ENCODE measurements at places on chromosomes 6 and 20. TPM values are rescaled to one million over a fixed set of nuclear protein-coding genes. Genes with fewer than 3 reads are reported as not detected.

GRCh38 chr20:60446267-60447111 lies 488.3 kb downstream of the CDH26 start:
- DNase-seq: no peak

DNA sequence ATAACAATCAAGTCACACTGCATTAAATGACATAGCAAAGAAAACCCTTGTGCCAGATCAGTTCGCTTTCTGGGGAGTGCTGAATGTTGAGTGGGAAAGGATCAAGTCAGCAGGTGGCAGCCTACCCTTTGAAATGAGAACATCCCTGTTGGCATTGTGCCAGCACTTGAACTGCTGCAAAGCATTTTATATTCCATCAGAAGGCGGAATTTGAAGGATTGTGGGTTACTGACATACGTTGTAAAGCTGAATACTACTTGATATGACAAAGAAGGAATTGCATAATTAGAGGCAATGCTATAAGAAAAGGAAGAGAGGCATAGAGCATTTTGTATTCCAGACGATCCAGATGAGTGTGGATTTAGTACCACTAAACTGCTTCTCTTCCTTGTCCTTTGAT lies 26.5 kb downstream of the BCKDHB start:
- peak; percentile 45 for DNase-seq

DNA sequence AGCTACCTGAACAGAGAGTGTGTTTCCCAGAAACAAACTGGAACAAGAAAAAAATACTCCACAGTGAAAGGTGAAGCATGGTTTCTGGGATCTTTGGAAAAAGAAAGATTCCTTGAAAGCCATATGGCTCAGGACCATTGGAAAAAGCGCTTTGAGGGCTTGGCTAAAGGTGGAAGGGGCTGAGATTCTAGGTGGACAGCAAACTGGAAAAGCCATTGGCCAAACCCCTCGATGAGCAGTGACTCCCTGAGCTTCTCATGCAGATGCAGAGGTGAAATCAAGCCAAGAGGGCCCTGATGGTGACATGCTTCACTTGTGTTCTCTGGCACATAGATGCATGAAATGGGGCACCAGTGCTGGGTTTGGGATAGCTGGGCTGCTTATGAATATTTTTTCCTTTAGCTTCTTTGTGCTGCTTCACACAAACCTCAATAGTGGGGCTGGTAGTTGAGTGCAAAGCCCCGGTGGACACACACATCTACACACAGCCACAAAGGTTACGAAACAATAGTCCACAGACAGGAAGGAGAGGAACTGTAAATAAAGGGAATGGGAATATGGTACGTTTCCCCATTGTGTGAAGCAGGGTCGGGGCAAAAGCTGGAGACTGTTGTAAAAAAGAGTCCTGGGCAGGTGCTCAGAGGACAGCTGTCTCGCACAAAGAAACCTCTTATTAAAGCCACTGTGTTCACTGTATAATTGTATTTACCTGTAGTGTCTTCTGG lies 117.8 kb downstream of the FOXA2 start:
- no peak for DNase-seq

GRCh38 chr20:17938871-17939619 lies 29.5 kb downstream of the SNX5 start:
- DNase-seq: peak; percentile 66

- DNase-seq: peak; percentile 13
Observed at GRCh38 chr6:143734641-143735063, 56.9 kb downstream of the PHACTR2 start.

GRCh38 chr20:31788578-31788977 lies 30.6 kb upstream of the MYLK2 start:
- DNase-seq: peak; percentile 42

DNA sequence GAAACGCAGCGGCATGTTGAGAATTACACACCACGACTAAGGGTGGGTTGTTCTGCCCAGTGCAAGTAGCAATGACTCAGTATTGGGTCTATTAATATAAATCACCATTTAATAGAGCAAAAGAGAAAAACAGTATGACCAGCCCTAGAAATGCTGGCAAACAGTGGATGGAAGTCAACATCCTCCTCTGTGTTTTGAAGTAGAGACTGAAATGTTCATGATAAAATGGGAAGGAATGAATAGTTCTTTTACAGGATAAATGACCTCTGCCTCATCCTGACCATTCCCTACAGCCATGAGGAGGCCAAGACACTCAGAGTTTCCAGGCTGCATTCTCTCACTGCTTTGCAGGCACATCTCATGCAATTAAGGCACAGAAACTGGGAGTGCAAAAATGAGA lies 111.8 kb downstream of the PSMB1 start:
- DNase-seq: peak; percentile 34

GRCh38 chr20:49479785-49480184 lies 2.7 kb downstream of the KCNB1 start:
- DNase-seq: no peak

- no peak for DNase-seq
Observed at GRCh38 chr6:54907355-54907754, 60.8 kb downstream of the FAM83B start.

- no peak for DNase-seq
Observed at GRCh38 chr6:40762981-40763380, 175.8 kb upstream of the LRFN2 start.

- no peak for DNase-seq
Observed at GRCh38 chr6:32608362-32608761, 18.7 kb upstream of the HLA-DRB1 start.

- no peak for DNase-seq
Observed at GRCh38 chr20:62398120-62398821, 8.8 kb downstream of the CABLES2 start.

DNA sequence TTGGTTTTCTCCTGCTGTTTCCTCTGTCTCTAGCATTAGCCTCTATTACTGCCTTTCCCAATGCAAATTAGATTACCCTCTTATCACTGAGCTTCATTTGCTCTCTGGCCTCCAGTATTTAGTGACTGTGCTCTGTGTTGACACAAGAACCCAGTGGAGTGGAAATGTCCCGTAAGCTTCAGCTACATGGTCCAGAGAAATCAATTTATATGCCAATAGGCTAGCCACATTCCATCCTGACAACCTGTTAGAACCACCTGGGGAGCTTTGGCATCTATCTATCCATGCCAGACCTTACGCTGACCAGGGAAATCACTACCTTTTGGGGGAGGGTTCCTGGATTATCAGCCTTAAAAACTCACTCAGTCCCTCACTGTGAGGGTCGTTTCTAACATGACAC lies 459.6 kb downstream of the UTRN start:
- DNase-seq: no peak

DNA sequence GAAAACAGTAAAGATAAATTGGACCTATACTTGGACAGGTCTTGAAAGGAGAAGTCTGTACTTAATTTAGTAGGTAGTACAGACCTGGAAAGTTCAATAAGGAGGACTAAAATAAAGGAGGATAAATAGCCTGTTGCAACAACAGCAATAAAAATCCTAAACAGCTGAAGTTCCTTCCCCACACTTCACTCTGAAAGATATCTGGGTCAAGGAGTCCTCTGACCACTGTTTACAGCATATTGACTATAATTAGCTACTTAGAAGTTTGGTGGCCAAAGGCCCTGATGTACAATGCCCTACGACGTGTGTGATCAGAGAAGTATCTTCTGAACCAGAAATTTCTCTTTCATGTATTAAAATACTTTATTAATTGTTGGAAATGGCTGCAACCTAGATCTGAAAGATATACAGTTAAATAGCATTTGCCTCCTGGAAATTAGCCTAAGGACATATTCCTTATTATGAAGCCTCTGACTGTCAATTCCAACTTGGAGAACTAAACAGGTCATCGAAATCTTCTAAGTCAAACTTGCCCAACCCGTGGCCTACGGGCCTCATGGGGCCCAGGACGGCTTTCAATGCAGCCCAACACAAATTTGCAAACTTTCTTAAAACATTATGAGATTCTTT lies 82.8 kb downstream of the KIF13A start:
- DNase-seq: no peak

DNA sequence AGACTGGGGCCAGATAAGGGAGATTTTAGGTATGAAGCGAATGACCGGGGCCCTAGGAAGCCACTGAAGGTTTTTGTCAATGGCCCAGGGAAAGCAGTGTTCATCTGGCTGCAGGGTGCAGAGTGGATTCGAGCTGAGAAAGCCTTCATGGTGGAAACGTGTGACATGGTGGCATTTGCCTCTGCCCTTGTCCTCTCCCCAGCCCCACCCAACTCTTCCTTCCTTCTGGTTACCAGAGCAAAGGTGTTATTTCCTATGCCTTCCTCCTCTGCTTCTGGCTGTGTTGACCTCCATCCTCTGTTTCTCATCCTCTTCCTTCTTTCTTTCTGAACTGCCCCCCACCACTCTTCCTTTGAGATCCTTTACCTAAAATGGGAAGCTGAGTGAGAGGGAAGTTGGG lies 195.1 kb upstream of the SUPT3H start:
- no peak for DNase-seq

The SSTR4 gene
- total RNA-seq: not detected

The RRAGD gene
- 0.20 TPM for total RNA-seq

The BPIFA1 gene
- not detected for total RNA-seq

The SENP6 gene
- 66.2 TPM for total RNA-seq

The RIPPLY2 gene
- not detected for total RNA-seq

The SYCP2 gene
- total RNA-seq: 6.2 TPM

The SPATA25 gene
- total RNA-seq: 0.98 TPM

All from RPMI7951 (cell line).